ENCODE measurements at places on chromosomes 12 and 14.

DNA sequence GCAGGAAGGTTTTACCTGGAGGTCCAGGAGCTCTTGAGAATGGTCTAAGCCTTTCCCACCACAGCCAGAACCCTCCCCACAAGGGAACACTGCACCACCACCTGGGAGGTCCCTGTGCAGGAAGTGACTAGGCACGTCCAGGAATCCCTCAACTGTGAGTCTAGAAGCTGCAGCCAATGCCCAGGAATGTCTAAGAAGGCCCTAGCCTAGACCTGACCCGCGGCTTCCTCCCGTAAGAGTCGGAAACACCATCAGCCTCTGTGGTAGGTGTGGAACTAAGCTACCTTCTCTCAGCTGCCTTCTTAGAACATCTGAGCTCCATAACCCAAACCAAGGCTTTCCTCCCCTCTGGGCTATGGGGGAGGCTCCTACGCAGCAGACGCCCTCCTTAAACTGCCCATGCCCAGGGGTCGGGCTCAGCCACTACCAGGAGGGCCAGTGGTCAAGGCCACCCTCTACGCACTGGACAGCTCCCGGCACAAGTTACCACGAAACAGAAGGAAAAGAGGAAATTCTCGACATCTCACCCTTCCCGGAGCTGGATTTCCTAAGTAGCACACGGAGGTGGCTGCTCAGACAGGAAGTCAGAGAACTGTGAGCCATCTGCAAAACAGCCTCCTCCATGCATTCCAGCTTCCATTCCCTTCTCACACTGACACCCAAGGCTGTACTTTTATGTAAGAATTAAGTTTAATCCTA lies 25.5 kb downstream of the ZFYVE21 start:
- no peak for DNase-seq

- DNase-seq: no peak
These were observed 1822.4 kb upstream of the SEL1L start for GRCh38 chr14:83356080-83356479.

- DNase-seq: no peak
These were observed 2.1 kb downstream of the FBXO21 start for GRCh38 chr12:117188121-117188665.

DNA sequence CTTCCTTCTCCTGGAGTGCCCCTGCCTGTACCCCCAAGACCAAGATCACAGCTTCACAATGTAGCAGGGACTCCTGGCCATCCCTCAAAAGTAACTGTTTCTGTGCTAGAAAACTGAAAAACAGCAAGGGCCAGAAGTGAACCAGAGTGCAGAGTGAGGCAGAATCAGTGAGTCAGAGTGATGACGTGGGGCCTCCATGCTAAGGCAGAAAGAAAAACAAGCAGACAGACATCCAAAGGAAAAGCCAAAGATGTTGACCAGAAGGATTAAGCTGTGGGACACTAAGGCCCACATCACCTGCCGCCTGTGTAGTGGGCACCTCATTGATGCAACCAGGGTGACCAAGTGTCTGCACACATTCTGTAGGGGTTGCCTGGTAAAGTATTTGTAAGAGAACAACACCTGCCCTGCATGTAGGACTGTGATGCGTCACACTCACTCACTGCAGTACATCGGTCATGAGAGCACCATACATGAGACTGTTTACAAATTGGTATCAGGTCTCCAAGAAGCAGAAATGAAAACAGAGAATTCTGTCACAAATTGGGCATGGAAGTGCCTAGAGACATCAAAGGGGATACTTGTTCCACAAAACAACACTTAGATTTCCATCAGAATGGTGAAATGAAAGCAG lies 51.2 kb downstream of the ARMH4 start:
- DNase-seq: no peak

DNA sequence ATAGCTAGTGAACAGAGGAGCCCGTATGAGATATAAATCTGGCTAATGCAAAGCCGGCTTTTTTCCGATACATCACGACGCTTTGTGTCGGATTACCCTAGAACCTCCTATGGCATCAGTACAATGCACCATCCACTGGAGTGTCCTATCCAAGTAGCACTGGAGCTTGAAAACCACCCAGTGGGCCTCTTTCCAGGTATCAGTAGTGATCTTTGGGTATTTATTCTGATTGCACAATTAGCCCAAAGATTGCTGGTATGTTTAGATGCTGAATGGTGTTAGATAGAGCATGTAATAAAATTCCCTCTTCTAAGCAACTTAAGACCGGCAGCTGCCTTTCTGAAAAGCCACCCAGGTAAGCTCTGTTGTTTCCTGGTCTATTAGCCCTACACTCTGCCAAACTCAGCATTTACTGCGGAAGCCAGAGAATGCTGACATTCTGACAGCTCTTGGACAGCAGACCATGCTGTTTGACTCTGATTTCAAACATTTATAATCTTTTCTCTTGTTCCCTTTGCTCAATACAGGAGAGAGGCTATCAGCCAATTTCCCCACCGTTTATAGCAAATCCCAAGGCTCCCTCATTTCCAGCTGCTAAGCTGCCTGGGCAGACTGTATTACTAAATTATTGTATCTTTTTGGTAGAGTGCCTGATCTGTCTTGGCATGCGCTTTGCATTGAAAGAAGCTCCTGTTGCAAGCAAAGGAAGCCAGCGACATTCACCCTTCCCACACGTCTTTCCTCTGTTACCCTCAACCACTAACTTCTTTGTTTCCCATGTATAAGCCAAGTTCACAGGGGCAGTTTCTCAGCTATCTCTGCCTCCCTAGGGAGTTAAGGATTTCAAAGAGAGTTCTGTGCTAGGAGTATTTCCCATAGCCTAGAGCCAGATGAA lies 388.3 kb upstream of the GARIN6 start:
- DNase-seq: no peak

DNA sequence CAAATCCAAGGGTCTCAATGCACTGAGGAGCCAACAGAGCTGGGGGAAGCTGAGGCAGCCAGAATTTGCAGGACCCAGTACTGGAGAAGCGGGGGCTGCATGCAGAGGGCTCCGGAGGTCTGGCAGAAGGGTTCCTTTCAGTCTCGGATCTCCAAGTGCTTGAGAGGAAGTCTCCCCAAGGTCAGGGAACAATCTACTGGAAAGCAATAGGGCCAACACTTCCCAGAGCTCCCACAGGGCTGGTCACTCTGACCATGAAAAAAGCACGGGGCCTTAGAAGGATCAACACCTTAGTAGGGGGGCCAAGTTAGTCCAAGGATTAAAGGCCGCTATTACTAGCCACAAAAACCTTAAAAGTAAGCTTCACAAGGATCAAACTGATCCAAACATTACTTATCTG lies 31.7 kb downstream of the SPPL3 start:
- no peak for DNase-seq

GRCh38 chr12:13362260-13362841 lies 165.8 kb downstream of the EMP1 start:
- no peak for DNase-seq
